ENCODE measurements at places on chromosomes 12 and 14.

GRCh38 chr12:1226951-1227350, 235.9 kb downstream of the ERC1 start:
- no peak for DNase-seq

DNA sequence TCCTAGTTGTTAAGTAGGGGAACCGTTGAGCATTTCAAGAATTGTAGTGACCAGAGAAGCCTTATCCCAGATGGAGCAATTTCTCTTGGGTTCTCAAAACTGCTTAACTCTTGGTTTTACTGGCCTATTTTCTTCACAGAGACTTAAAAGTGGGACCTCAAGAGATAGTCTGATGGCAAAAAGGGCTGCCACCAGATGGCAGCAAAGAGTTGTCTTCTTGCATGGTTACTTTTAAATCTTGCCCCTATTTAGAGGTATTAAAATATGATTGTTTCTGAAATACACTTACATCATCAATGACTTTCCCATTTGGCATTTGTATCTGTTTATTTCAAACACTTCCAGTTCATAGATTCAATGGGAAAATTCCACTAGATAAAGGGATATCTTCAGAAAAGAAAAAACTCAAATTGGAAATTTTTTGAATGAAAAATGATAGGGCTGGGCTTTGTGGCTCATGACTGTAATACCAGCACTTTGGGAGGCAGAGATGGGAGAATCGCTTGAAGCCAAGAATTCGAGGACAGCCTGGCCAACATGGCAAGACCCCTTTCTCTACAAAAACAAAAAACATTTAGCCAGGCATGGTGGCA, 69.9 kb upstream of the CNTN1 start:
- DNase-seq: no peak

DNA sequence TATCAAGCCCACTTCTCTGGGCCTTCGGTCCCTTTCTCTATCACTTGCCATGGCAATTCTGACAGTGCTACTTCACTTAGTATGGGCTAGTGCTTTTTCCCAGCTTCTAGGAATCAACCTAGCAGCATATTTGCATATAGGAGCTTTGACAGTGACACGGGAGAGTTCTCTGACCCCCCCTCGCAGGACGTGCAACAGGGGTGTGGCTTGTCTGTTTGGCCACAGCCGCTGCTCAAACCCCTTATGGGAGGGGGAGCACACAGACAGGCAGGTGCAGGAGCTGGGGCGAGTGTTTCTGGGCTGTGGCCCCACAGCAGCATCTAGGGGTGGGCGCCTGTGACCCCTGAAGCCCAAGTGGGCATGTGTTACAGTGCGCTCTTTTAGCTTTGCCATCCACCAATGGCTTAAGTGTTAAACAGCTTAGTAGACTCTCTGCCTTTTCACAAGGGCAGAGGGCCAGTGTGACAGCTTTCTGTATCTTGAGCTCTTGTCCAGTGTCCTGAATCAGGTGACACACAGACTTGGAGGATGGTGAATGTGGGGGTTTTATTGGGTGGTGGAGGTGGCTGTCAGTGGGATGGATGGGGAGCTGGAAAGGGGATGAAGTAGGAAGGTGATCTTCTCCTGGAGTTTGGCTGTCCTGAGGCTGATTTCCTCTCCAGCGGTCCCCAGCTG, 229.3 kb downstream of the PCNX1 start:
- DNase-seq: no peak

DNA sequence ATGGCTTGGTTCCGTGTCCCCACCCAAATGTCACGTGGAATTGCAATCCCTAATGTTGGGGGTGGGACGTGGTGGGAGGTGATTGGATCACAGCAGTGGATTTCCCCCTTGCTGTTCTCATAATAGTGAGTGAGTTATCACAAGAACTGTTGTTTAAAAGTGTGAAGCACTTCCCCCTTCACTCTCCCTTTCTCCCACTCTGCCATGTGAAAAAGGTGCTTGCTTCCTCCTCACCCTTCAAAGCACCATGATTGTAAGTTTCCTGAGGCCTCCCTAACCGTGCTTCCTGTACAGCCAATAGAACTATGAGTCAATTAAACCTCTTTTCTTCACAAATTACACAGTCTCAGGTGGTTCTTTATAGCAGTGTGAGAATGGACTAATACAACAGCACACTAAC, 5.3 kb upstream of the CEP128 start:
- no peak for DNase-seq

- DNase-seq: no peak
These were observed 356.3 kb downstream of the EMP1 start for GRCh38 chr12:13552830-13553229.

- no peak for DNase-seq
These were observed 51.9 kb downstream of the SUSD6 start for GRCh38 chr14:69663300-69663643.

- DNase-seq: no peak
These were observed 8.2 kb upstream of the SERPINA11 start for GRCh38 chr14:94460631-94461416.

- DNase-seq: no peak
These were observed 31.3 kb upstream of the SSPN start for GRCh38 chr12:26164118-26164517.

- DNase-seq: no peak
These were observed 289.3 kb downstream of the FBXL14 start for GRCh38 chr12:1305063-1305434.

DNA sequence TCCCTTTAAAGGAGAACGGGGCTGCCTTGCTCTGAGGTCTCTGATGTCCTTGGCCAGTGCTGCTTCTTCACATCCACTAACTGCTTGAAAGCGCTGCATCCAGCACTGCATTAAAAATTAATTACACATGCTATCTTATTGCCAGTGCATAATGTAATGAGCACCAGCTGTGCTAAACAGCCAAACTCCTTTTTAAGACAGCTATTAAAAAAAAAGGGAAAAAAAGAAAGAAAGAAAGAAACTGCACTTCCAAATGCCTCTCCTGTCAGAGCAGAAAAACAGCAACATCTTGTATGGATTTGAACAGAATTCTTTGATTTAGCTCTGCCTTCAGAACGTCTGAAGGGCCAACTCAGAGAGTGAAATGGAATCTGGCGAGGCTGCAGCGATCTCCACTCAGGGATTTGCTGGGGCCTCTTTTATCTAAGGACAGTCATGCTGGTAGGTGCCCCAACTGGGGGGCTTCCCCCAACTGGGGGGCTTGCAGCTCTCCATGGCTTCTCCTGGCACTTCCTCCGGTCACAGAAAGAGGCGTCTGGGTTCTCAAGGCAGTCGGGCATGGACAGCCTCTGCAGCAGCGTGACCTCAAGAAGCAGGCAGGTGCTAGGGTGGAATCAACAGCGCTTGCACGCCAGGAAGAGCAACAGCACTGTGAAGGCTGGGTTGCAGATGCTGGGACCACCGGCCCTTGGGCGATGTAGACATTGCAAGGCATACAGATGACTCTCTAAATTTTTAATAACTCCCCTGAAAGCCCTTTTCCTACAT, 46.4 kb downstream of the BCL11B start:
- DNase-seq: no peak

- DNase-seq: no peak
These were observed 1.1 kb downstream of the ALDH6A1 start for GRCh38 chr14:74083161-74083560.

GRCh38 chr12:124555168-124556073, 12.0 kb downstream of the NCOR2 start:
- no peak for DNase-seq

GRCh38 chr14:105343194-105343593, 28.6 kb downstream of the PACS2 start:
- DNase-seq: no peak

- no peak for DNase-seq
These were observed 28.5 kb upstream of the MYBPC1 start for GRCh38 chr12:101566318-101566717.

DNA sequence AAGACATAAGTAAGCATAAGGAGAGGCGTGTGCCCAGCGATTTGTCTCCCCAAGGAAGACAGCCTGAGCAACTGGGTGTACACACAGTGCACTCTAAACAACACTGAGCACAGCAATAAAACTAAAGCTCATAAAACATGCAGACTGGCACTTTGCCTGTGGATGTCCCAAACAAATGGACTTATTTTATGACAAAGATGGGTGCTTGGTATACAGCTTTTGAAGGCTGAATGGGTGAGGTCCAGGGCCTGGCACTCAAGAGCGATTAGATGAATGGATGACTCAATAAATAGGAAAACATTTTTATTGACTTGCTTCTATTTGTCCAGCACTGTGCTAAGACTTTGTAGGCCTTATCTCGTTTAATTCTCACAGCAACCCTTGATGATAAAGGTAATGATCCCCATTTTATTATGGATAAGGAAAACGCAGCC, 28.5 kb downstream of the LGMN start:
- no peak for DNase-seq

GRCh38 chr14:51094282-51094821, 553 bp downstream of the TRIM9 start:
- DNase-seq: no peak

DNA sequence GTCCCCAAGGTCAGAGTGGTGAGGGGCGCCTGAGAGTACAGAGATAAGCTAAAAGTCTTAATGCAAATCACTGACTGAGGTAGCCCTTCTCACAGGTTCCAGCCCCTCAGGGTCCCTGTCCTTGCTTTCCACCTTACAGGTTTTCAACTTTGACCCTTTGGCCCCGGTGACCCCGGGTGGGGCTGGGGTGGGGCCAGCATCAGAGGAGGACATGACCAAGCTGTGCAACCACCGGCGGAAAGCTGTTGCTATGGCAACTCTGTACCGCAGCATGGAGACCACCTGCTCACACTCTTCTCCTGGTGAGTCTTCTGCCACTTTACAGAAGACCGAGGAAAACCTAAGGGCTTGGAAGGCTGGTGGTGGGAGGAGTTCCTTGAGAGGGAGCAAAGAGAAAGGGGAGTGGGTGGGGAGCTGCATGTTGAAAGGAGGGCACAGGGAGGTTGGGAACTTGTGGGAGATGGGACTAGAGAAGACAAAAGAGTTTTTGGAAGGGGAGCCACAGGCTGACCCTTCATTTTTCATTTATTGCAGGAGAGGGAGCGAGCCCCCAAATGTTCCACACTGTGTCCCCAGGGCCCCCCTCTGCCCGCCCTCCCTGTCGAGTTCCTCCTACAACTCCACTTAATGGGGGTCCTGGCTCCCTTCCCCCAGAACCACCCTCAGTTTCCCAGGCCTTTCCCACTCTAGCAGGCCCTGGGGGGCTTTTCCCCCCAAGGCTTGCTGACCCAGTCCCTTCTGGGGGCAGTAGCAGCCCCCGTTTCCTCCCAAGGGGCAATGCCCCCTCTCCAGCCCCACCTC, 2.4 kb downstream of the MBD6 start:
- no peak for DNase-seq

GRCh38 chr14:91931478-91932088, 15.9 kb downstream of the FBLN5 start:
- no peak for DNase-seq

GRCh38 chr14:100297320-100298300, 8.6 kb downstream of the SLC25A29 start:
- DNase-seq: no peak

DNA sequence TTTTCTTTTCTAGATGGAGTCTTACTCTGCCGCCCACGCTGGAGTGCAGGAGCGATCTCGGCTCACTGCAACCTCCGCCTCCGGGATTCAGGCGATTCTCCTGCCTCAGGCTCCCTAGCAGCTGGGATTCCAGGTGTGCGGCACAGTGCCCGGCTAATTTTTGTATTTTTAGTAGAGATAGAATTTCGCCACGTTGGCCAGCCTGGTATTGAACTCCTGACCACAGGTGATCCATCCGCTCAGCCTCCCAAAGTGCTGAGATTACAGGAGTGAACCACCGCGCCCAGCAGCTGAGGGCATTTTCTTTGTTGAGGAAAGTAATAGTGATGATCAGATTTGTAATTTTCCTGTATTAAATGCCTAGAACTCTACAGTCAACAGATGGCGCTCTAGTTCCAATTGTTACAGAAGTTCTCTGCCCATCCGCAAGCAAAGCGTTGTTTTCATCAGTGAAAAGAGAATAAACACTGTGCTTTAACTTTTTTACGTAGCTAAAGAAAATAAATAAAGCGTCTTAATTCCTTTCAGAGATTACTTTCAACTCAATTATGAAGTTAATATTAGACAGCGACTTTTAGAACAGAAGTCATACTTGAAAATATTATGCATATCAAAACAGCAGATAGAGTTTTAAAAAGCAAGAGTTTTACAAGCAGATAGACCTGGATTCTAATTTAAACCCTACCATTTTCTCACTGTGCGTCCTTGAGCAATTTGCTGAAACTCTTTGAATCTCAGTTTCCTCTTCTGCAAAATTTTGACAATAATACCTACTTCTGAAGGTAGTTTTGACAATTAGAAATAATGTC, 335.1 kb downstream of the DUSP6 start:
- no peak for DNase-seq

DNA sequence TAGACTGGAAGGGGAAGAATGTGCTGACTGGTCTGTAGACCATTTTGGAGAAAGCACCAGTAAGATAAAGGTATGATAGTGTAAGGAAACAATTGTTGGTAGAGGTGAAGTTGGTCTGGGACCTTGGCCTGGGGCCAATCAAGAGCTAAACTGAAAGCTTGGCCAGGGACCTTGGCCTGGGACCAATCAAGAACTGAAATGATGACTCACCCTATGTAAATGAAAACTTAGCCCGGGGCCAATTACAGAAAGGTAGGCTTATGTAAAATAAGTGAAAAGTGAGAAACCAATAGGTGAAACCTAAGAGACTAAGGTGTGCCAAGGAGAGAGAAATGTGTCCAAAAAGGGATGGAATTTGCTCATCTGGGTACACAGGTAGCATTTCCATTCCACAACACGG, 776.0 kb downstream of the C12orf50 start:
- DNase-seq: no peak

DNA sequence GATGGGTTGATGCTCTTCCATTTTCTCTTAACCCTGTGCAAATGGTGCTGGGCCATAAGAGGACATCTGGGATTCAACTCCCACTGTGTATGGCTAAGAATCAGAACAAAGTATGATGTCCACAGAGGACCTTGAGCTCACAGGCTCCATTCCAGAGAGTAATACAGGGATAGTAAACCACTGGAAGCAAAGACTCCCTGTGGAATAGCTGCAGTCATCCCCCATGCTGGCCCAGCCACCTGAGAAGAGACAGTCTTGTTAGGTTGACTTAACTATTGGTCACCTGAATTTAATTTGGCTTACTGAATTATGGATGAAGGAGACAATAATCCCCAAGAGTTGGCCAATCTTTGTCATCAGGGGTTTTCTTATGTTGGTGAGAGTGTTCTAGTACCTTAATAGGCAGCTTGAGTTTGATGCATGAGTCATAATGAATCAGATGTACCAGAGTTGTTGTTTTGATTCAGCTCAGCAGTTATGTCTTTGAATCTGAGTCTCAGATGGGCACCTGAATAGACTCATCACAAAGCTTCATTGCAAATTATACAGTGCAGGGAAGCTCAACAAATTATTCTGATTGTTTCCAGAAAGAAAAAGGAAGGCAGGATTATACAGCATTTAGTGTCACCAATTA, 122.7 kb downstream of the SSPN start:
- no peak for DNase-seq

- no peak for DNase-seq
These were observed 23.3 kb upstream of the EMP1 start for GRCh38 chr12:13173012-13173932.

GRCh38 chr12:48875944-48876515, 10.4 kb upstream of the RND1 start:
- no peak for DNase-seq
